ENCODE measurements at places on chromosomes 1 and 21. TPM values are rescaled to one million over a fixed set of nuclear protein-coding genes. Genes with fewer than 3 reads are reported as not detected.

DNA sequence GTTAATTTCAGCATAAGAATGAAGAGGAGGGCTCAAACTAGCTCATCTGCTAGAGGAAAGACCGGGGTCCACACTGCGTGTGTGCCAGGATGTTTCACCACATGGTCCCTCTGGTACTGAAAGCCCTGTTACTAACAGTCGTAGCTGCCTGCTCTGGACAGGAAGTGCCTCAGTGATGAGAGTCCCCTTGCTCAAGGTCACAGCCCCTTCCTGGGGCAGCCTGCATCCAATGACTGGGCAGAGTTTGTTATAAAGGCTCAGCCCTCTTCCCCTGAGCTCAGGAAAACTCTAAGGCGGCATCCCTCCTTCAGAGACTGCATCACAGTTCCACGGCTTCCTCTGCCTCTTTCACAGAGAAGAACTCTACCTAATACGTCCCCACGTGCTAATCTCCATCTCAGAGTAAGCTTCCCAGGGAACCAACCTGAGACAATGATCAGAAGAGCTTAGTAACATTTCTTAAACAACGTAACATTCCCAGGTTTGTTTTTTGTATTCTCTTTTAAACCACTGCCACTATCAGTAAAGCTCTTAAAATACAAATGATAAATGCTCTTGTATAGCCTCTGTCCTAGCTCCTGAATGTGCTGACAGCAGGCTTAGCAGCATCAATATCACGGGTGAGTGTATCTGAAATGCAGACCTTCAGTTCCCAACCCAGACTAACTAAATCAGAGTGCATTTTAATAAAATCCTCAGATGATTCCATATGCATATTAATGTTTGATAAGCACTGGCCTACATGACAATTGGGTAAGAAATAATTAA, 38.0 kb upstream of the ATP1A1 start:
- no peak for DNase-seq

Gene HPCA
- not detected for total RNA-seq

GRCh38 chr1:114216431-114217173, 62.9 kb upstream of the SYT6 start:
- no peak for DNase-seq

DNA sequence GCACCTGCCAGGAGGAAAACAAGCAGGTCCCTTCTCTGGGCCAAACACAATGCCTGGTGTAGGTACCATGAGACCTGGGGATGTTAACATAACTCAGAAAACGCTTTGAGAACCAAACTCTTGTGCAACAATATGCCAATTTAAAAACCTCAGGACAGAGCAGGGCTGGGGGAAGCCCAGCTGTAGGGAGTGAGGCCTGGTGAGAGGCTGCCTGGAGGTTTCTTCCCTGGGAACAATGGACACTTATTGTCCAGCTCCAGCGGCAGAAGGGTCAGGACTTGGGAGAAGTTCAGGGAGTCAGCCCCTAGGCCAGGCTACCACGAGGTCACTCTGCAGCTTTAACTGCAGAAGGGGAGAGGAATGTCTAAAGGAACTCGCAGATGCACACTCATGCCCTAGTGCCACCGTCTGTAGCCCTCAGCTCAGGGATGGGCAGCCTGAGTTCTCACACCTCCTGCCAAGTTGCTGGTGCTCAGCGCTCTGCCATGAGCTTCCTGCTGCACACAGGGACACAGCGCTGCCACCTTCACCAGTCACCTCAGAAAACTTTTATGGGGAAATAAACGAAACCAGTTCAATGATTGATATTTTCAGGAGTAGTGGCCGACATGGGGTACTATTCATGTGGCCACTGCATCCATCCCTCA, 8.5 kb downstream of the GPR157 start:
- DNase-seq: no peak

GRCh38 chr21:25893191-25893590, 158.4 kb downstream of the GABPA start:
- DNase-seq: no peak

All from mammary epithelial cell (primary cell).